ENCODE measurements at places on chromosomes 5 and 9. TPM values are rescaled to one million over a fixed set of nuclear protein-coding genes. Genes with fewer than 3 reads are reported as not detected.

The PCDHB3 gene
- total RNA-seq, result 4.9 TPM

The ANKRD18A gene
- 0.14 TPM for total RNA-seq

The CDX1 gene
- not detected for total RNA-seq

The PCAT7 gene
- not detected for total RNA-seq

The SLC24A2 gene
- 0.36 TPM for total RNA-seq

The ROR2 gene
- 60.9 TPM for total RNA-seq

The UNC13B gene
- 18.9 TPM for total RNA-seq

The RRAGA gene
- 53.4 TPM for total RNA-seq

The PCDHB11 gene
- 3.1 TPM for total RNA-seq

The NR2F1-AS1 gene
- total RNA-seq, result 15.2 TPM

The TPPP gene
- 7.1 TPM for total RNA-seq

The LCN15 gene
- not detected for total RNA-seq

The GDF9 gene
- 0.55 TPM for total RNA-seq

The PCDHB8 gene
- 1.9 TPM for total RNA-seq

The NEURL1B gene
- 32.9 TPM for total RNA-seq

The FGF1 gene
- 3.9 TPM for total RNA-seq

The NAA35 gene
- total RNA-seq, result 31.6 TPM

The GDNF gene
- 8.9 TPM for total RNA-seq

The LECT2 gene
- not detected for total RNA-seq

- no peak for DNase-seq
Observed at GRCh38 chr5:135739383-135739981, 95.0 kb upstream of the SLC25A48 start.

DNA sequence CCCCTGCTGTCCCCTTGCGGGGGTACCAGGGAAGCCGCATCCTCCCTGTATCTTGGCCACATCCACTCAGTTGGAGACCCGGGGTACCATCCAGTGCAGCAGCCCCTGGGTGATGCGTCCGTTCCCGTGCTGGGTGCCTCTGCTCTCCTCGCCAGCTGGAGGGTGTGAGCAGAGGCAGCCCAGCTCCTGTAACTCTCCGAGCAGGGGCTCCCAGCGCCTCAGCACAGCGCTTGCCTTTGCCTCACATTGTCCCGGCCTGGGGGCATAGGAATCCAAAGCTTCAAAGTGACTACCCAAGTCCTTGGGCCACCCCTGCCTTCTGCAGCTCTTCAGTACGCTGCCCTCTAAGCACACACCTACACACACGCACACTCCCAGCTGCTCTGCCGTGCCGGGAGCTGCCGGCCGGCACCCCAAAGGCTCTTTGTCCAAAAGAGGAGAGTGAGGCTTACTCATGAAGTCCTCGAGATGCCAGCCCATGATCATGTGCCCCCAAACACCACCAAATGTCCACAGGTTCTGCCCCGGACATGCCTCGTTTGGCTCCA, 733 bp downstream of the ANGPTL2 start:
- DNase-seq, result peak; percentile 72

GRCh38 chr5:142769251-142769792, 855 bp upstream of the ARHGAP26 start:
- DNase-seq, result no peak

DNA sequence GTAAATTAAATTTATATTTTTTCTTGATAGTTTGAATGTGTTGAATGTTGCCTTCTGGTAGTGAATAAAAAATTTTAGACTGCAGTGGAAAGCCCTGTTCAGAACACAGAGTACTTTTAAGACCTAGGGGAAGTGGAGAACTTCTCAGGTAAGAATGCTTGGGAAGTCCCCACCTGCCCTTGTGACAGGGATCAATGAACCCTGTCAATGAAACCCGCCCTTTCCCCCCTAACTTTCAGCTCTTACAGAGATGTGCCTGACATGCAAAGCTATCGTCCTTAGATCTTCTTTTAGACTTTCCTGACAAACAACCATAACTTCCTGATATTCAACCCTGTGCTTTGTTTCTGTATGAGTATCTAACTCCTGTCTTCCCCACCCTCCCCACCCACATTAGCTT, 562.7 kb downstream of the TLE4 start:
- DNase-seq, result no peak

DNA sequence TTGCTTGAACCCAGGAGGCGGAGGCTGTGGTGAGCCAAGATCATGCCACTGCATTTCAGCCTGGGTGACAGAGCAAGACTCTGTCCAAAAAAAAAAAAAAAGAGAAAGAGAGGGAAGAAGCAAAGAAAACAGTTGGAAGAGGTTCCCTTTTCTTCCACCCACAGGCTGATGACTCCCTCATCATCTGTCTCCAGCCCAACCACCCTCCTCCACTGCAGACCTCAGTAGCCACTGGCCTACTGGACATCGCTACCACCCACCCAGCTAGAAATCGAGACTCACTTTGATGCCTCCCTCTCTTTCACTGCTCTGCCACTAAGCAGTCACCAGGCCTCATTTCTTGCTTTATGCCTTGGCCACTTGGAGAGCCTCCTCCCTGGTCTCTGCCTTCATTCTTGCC, 71.2 kb downstream of the NIPSNAP3B start:
- DNase-seq, result no peak

DNA sequence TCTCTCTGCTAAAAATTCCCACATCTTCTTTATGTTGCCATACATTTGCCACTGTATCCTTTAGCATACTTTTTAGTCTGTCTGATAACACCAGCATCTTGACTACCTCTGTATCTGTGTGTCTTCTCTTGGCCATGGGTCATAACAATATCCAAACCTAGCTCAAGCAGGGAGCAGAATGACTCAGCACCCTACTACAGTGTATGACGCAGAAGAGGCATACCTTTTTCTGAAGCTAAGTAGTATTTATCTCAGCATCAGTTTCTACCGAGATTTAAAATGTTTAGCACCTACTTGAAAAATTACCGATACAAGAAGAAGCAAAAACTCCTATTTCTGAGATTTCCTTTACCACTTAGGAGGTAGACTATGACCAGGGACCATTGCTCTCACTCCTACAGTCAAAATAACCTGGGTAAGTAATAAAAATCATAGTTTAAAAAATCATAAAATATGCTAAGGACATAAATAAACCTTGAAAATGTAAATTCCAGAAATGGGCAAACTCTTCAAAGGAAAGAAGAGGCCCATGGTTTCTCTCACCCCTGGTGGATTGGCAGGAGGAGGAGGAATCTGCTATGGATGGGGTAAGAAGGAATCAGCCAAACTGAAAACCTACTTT, 286.5 kb downstream of the MAST4 start:
- no peak for DNase-seq

- no peak for DNase-seq
Observed at GRCh38 chr5:123776761-123777160, 264.8 kb downstream of the CSNK1G3 start.

- DNase-seq, result no peak
Observed at GRCh38 chr9:127498298-127498697, 47.0 kb downstream of the LRSAM1 start.

DNA sequence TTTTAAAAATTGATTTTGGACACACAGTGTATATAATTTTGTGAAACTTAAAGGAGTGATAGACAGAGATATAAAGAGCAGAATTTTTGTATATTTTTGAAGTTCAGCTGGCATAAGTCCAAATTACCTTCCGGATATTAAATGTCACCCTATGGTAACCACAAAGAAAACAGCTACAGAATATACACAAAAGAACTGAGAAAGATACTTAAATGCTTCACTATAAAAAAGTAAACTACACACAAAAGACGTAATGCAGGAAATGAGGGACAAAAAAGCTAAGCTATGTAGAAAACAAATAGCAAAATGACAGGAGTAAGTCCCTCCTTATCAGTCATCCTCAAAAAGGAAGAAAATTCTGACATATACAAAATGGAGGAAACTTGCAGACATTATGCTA, 29.4 kb downstream of the HACD4 start:
- DNase-seq, result no peak

DNA sequence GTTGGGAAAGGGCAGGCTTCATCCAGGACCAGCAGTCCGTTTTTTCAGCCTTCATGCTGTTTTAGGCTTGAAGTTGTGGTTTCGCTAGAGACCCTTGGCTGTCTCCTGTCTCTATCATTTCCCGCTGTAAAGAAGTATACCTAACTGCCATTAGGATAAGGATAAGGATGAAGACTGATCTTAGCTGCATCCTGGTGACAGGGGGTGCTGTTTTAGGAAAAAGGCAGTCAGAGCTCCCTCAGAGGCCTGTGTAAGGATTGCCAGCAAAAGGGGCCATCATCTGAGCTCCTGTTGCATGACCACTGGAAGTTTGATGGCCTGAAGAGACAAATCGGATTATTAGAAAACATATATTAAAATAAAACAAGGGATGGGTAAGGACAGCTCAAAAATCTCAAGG, 64.8 kb upstream of the FGF10 start:
- no peak for DNase-seq

GRCh38 chr5:178328826-178329730, 96.5 kb upstream of the PHYKPL start:
- no peak for DNase-seq

GRCh38 chr5:67020096-67020615, 176.4 kb downstream of the CD180 start:
- DNase-seq, result no peak

- no peak for DNase-seq
Observed at GRCh38 chr5:165783024-165783423, 2277.6 kb downstream of the MAT2B start.

- no peak for DNase-seq
Observed at GRCh38 chr5:68232277-68232676, 16.7 kb downstream of the PIK3R1 start.

DNA sequence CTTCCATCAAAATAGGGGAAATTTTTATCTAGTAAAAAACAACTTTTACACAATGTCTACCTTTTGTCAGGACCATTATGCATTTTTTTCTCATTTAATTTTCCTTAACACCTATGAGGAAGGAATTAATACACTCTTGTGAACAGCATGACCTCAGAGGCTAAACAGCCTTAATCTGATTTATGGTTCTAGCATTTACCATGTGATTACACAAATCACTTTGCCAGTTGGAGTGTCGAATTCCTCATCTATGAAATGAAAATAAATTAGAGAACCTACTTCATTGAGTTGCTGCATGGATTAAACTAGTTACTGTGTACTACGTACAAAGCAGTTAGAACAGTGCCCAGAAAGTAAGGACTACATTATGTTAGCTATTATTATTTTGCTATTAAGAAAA, 187.7 kb upstream of the MPDZ start:
- DNase-seq, result no peak

GRCh38 chr5:157271740-157272271, 5.9 kb downstream of the CYFIP2 start:
- DNase-seq, result no peak

DNA sequence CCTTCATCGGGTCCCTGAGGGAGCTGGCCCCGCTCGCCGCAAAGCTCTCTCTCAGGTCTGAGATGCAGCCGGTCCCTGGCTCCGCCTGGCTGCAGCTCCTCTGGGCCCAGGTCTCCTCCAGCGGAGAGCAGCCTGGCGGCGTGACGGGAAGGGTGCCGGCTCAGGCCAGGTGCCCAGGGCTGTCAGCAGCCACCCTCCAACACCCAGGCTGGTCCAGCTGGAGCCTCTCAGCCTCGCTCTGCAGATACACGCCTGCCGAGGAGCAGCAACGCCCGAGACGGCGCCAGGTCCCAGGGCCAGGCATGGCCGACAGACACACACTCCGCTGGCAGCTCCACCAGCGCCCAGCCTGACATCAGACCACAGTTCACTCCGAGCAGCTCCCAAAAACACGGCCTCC, 25.6 kb downstream of the FAM163B start:
- DNase-seq, result no peak

GRCh38 chr5:8993031-8993430, 552.8 kb downstream of the SEMA5A start:
- DNase-seq, result no peak

GRCh38 chr5:181236471-181236870, 7.2 kb downstream of the RACK1 start:
- DNase-seq, result no peak

DNA sequence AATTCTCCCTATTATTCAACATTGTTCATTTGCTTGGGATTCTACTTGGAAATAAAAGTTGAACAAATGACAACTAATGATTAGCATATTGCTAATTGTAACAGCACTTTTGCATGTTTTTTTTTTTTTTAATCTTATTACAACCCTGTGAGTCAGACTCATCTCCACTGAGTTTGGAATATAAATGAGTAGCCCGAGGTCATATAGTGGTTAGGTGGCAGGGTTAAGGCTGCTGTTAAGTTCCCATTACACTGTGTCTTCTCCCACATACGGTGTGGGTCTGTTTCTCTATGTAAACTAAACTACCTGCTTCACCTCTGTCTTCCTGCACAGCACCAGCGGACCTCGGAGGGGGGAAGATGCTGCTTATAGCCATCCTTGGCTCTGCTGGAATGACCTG, 92.4 kb downstream of the EQTN start:
- DNase-seq, result no peak

DNA sequence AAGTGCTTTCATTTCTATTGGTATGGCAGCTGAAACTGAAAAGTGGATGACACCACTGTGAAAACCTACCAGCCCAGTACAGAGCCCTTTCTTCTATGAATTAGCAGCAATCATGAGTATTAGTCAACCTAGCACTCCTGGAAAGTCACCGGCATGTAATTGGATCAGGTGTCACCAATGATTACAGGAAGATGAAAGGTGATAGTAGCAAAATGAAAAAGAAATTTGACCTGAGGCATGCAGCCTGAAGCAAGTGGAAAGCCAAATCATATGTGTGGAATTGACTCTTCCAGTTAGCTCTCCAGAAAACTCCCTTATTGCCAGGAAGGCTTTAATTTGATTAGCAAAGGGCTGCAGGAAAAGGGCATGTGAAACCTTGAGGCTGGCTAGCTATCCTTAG, 81.2 kb upstream of the NAA35 start:
- no peak for DNase-seq

GRCh38 chr5:122844136-122844909, 1.1 kb upstream of the SNX24 start:
- DNase-seq, result no peak

GRCh38 chr9:84499969-84500582, 159.5 kb upstream of the SLC28A3 start:
- no peak for DNase-seq

DNA sequence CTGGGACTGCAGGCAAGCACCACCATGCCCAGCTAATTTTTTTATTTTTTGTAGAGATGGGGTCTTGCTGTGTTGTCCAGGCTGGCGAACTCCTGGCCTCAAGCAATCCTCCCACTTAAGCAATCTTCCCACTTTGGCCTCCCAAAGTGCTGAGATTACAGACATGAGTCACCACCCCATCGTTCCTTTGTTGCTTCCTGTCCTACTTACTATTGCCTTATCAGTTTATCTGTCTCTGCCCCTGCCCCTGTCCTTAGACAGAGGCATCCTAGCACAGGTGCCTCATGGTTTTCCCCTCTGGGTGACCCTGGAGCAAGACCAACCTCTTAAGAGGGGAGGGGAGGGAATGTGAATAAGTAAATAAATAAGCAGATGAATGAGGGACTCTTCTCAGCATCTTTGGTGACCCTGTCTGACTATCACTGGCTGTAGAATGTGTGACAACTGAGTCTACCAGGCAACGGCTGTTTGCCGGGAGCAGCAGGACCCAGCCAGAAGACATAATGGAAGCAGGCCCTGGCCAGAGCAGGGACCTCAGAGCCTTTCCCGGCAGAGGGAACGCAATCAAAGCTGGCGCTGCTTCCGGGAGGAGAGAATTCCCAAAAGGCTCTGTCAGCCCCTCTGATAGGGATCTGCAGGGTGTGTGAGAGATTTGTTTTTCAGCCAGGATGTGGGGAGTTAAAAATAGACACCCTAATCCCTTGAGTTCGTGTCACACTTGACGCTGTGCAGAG, 43.8 kb upstream of the DAB2IP start:
- no peak for DNase-seq

- no peak for DNase-seq
Observed at GRCh38 chr9:37424686-37425297, 2.3 kb downstream of the GRHPR start.

- DNase-seq, result no peak
Observed at GRCh38 chr5:88686726-88687125, 196.3 kb downstream of the MEF2C start.
